ENCODE measurements at places on chromosomes 11 and 22.
A peak's percentile ranks its signal among the peaks of the same experiment; 100 is the strongest.

DNA sequence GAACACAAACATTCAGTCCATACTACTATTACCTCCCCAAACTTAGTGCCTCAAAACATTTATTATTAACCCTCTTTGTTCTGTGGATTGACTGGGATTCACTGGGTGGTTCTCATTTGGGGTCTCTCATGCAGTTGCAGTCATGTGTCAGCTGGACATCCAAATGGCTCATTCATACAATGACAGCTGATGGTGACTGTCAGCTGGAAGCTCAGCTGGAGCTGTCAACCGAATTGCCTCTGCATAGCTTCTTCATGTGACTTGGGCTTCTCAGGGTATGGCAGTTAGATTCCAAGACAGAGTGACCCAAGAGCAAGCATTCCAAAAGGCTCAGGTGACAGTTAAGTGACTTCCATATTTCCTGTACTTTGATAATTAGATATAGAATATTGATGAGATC is 85.2 kb downstream of the CCDC34 start:
- DNase-seq: no peak

DNA sequence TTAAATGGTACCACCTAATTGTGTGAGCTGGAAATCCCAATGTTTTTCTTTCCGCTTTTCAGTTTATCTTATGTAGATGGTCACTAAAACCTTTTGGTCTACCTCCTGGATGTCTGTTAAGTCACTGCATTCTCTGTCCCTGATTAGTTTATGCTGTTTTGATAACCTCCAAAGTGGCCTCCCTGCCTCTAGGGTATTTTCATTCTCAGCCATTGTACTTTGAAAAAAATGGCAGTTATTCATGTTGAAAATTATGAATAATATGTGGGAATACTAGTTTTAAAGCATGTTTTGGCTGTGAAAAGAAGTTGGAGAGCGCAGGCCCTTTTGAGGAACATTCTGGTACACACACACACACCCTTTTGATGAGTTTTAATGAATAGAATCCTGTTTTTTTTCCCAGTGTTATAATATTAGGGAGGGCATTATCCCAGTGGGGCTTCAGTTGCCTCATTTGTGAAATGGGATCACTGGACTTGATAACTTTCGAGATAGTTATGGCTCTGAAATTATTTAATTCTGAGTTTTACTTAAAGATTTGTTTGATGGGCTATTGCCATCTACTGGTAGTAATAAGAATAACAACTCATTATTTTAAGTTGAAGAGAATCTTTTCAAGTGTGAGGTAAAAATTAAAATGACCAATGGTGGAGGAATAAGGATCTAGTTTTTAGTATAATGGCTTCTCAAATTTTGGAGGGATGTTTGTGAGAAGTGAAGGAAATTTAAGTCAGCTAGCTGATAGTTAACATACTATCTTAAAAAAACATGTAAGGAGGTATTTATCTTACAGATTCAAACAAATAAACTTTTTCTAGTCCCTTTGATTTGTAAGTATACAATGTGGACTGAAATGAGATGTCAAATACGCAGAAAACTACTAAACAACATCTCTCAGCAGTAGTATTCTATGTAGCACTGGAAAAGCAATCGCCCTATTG is 3.9 kb downstream of the FDX1 start:
- no peak for DNase-seq

GRCh38 chr22:21045585-21046294 is at the start of gene LRRC74B:
Gene LRRC74B (plus strand): TSS chr22:21045946. CDS start chr22:21045987, 41 bp downstream.
- DNase-seq: peak; percentile 86

GRCh38 chr11:1113405-1114201 is 38.9 kb downstream of the MUC2 start:
- DNase-seq: no peak

DNA sequence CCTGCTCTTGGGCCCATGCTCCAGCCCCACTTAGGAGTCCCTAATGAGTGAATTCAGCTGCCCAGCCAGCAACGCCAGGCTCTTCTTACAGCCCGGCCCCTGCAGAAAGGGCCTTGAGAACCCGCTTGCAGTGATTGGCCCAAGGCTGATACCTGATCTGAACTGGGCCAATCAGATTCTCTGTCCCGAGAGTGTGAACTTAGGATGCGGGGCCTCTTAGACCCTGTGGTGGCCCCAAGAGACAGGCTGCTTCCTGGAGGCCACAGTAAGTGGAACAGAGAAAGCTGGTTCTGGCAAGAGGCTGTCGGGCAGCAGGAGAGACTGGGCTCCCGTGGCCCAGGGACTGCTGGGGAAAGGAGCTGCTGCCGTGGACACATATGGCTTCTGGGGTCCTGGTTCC is 11.5 kb downstream of the VSTM5 start:
- DNase-seq: no peak

DNA sequence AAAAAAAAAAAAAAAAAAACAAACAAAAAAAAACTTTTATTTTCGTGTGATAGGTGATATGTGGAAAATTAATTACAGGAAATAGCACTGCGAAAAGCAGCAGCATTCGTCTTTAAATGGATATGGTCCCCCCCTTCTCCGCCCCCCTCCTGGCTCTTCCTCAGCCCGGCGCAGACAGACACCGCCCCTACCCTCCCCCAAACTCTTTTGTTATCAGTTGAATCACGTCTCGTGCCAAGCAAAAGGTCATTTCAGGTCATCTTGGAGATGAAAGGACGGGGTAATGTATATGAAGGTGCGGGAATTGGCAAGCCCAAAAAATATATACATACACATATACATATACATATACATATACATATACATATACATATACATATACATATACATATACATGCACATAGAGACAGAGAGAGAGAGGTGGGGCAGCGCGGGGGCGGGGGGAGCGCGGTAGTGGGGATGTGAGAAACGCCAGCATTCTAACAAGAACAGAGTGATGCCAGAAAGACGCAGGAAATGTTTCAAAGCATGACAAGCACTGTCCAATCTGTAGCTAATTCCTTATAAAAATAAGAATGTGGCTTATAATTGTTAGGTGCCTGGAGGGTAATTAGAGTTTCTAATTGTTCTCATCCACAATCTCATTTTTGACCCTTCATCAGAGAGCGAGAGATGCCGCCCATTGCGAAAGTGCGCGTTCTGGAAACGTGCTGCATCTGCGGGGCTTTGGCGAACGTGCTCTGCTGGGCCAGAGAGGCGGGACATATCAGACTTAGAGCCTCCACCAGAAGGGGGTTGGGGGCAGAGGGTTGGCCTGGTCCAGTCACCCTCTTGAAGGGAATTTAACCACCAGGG is 214.5 kb upstream of the UBASH3B start:
- no peak for DNase-seq
